Stimulated activated CD8-positive, alpha-beta memory T cell treated with anti-CD3 and anti-CD28 coated beads, Interleukin-15, amount 100 ng/mL, for 4 hours (primary cell): ENCODE measurements at places on chromosomes 16 and 17.

- DNase-seq: no peak
These were observed 174.2 kb downstream of the IRF8 start for GRCh38 chr16:86073103-86073625.

- DNase-seq: no peak
These were observed 40.1 kb downstream of the AKAP10 start for GRCh38 chr17:19937522-19937921.

DNA sequence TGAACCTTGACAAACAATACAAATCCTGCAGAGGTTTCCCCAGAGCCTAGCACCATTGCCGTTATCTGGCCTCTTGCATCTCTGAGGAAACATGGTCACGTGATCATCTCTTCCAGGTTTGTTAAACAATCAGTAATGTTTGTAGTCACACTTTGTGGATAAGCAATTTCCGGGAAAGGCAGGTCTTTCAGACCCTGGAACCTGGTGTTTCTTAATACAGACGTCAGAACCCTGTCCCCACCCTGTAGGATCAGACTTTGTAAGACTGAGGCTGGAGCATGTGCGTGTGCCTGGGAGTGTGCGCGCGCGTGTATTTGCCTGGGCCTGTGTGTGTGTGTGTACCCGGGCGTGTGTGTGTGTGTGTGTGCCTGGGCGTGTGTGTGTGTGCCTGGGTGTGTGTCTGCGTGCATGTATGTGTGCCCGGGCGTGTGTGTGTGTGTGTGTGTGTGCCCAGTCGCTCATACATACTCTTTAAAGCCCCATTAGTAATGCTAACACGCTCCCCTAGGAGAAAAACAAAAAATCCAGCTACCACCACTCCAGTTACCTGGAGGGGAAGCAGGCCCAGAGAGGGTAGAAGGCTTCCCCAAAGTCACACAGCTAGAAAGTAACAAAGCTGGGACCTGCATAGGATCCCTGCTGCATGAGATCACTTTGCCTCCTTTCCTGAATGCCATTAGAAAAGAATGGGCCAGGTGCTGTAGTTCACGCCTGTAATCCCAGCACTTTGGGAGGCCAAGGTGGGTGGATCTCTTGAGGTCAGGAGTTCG is 5.3 kb downstream of the CTNS start:
- DNase-seq: no peak

- DNase-seq: no peak
These were observed 17.4 kb upstream of the NOS2 start for GRCh38 chr17:27817731-27818130.

DNA sequence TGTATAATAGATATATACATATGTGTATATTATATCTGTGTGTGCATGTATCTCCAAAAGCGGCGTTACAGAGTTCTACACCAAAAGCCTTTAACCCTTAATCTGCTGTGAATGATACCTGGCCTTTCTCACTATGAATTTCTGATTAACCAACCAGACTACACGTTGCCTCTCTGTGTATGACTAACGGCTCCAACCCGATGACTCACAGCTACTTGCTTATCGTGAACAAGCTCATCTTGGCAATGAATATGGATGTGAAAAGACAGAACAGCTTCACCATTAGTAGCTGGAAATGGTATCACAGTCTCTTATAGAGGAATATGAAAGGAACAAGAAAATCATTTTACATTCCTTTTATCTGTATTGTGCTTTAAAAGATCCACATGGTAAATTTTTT is 23.8 kb upstream of the ARHGAP44 start:
- DNase-seq: no peak

GRCh38 chr17:48556229-48556575 is 11.3 kb upstream of the HOXB2 start:
- DNase-seq: no peak

DNA sequence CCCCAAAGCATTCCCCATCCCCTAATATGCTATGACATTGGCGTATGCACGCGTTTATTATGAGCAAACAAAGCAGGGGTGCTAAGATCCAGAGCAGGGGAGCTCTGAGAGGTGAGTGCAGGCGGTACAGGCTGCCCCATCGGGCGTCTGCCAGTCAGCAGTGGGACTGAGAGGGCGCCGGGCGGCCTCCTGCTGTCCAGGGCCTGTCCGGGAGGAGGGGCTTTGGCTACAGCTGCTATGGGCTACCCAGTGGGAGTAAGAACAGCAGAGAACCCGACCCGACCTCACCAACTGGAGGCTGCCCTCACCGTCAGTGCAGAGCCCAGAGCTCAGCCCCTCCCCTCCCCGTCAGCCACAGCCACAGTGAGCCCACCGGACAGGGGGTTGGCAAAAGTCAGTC is 18.5 kb upstream of the AATK start:
- DNase-seq: no peak

DNA sequence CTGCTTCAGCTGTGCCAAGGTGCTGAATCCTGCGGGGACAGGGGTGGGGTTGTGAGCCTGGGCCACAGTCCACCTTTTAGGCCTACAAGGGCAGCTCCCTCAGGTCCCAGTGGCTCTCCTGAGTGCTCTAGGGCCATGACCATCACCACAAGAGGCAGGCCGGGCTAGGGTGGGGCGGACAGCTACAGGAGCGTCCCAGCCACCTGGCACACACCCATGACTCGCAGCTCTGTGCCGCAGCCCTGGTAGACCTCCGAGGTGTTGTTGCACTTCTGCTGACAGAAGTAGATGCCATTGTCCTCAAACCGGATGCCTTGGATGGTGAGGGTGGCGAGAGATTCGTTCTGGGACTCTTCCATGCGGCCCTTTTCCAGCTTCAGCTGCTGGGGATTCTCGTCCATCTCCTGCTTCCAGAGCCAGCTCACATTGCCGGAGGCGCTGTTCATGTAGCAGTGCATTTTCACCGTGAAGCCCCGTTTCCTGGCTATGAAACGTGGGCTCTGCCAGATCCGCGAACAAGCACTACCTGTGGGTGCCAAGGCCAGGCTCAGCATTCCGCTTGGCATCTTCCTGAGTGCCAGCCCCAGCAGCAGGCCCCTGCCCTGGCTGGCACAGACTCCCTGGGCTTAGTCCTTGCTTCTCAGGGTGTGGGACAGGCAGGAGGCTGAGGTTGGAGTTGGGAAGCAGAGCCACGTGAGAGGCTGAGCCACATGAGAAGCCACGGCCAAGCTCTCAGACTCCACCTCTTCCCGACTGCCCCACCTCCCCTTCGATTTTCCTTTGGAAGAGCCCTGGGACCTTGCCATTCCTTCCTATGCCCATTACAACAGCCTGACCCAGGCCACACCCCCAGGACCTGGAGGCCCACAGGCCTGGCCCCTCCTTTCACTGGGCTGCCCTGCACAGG is 2.0 kb downstream of the CD79B start:
- no peak for DNase-seq

GRCh38 chr17:77821114-77821513 is 137.4 kb upstream of the TNRC6C start:
- no peak for DNase-seq

- DNase-seq: no peak
These were observed 24.8 kb downstream of the RPGRIP1L start for GRCh38 chr16:53678756-53679343.

DNA sequence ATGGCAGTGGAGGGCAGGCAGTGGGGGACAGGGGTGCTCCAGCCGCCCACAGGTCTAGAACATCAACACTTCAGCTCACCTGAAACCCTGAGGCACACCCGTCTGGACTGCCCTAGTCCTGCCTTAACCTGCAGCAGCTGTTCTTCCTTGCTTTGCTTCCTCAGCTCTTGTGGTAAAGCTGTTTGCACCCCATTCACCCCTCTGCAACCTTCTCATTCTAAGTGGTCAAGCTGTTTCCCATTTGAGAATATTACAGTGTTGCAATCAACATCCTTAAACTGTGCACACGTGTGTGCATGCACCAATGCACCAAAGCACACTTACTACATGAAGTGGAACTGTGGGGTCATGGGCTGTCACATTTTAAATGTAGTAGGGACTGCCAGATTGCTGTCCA is 32.4 kb downstream of the SCNN1B start:
- no peak for DNase-seq

GRCh38 chr16:87853411-87854052 is 15.8 kb downstream of the SLC7A5 start:
- peak; percentile 82 for DNase-seq

GRCh38 chr17:31997005-31997404 is 10.2 kb upstream of the LRRC37B start:
- no peak for DNase-seq

- no peak for DNase-seq
These were observed 179.7 kb downstream of the RAB11FIP4 start for GRCh38 chr17:31570951-31571892.

DNA sequence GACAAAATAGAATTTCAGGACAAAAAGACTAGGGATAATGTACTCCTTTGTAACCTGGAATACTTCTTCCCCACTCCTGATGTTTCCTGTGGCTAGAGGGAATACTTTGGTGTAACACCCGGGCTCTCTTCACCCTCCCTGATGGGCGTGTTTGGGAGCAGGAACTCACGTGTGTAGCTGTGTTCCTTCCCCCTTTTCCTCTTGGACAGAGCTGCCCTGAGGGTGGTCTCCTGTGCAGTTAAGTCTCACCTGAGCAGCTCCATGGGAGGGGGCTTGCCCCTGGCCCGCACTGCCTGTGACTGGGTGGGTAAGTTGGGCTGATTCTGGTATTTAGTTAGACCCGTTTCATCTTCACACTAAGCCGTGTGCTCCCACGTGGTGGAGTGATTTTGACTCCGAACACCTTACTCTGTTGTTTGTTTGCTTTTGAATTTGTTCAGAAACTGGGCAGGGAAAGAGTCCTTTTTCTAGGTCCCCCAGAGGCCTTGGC is 87.9 kb downstream of the OR1D5 start:
- DNase-seq: no peak

DNA sequence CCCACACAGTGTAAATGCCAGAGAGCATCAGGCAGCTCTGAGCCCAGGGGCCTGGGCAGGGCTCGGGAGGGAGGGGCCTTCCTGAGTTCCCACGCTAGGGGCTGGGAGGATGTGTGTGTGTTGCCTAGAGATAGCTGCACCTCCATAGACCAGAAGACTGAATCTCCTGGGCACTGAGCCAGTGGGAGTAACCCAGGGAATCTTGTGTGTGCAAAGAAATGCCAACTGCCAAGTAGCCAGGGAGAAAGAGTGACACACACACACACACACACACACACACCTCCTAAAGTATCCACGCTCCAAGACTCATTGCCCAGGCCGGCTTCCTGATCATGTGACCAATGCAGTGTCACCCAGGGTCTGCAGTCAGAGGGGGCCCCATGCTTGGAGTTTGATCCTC is 166.2 kb upstream of the RPL38 start:
- DNase-seq: no peak

DNA sequence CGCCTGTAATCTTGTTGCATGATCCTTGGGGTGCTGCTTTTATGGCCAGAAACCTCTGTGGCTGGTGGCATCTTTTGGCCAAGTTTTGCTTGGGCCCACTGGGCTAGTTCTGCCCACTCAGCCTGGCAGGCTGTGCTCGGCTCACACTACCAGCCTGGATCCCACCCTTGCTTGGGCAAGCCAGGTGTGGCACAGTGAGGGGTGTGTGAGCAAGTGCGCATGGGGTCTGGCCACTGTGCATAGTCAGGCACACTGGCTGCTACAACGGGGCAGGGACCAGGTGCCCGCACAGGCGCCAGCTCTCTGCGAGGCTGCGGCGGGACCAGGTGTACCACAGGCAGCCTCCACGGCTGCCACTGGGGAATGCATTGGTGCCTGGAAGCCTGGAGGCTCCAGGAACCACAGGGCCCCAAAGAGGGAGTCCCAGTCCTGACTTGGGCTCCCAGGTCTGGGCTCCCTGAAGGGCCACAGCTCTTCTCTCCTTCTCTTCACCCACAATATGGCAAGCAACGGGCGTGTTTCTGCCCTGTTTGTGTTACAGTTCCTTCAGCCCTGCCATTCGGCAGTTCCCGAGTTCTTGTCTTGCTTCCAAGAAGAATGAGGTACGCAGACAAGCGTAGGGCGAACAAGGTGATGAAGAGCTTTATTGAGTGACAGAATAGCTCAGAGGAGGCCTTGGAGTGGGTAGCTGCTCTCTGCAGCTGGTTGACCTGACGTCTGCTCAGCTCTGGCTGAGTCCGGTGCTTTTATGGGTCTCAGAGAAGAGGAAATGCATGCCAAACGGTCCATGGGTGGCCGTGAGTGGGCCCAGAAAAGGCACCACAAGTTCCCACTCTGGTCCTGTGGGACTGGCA is 26.7 kb upstream of the PRM1 start:
- DNase-seq: no peak

GRCh38 chr17:81553616-81554181 is 1.5 kb upstream of the FAAP100 start:
- DNase-seq: no peak
